ENCODE measurements at places on chromosomes 11 and 22.
A peak's percentile ranks its signal among the peaks of the same experiment; 100 is the strongest.

DNA sequence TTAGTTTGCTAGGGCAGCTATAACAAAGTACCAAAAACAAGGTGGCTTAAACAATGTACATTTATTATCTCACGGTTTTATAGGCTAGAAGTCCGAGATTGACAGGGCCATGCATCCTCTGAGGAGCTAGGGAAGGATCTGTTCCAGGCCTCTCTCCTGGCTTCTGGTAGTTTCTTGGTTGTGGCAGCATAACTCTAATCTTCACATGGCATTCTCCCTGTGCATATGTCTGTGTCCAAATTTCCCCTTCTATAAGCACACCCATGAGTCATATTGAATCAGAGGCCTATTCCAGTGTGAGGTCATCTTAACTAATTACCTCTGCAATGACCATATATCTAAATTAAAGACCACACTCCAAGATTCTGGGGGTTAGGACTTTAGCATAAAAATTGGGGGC is 31.3 kb upstream of the MMP13 start:
- DNase-seq: no peak

- DNase-seq: no peak
Observed at GRCh38 chr22:27783436-27784119, 18.0 kb downstream of the MN1 start.

DNA sequence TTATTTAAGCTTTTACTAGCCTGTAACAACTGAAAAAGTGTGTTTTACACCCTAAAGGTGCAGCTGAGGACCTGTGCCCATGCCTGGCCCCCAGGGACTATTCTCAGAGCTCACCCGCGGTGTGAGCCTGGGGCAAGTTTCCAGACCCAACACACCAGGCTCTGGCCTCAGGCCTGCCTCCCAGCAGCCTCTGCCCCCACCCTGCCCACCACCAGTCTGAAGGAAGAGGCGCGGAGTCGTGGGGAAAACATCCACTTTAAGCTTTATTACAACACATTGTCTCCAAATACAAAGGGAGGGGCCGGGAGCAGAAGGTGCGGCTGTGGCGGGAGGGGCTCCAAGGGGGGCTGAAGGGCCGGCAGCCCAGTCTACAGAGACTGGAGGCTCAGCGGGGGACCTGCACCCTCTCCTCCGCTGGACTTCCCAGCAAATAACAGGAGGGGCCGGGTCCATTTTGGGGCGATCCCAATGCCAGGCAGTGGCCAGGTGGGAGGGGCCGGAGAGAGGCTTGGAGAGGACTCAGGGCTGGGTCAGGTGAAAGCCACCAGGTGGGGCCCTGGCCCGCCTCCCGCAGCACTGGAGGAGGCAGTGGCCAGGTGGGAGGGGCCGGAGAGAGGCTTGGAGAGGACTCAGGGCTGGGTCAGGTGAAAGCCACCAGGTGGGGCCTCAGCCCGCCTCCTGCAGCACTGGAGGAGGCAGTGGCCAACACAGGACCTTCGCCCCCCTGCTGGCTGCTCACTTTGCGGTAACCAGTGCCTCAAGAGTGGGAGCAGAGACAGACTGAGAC is 18.1 kb downstream of the DUSP8 start:
- no peak for DNase-seq

DNA sequence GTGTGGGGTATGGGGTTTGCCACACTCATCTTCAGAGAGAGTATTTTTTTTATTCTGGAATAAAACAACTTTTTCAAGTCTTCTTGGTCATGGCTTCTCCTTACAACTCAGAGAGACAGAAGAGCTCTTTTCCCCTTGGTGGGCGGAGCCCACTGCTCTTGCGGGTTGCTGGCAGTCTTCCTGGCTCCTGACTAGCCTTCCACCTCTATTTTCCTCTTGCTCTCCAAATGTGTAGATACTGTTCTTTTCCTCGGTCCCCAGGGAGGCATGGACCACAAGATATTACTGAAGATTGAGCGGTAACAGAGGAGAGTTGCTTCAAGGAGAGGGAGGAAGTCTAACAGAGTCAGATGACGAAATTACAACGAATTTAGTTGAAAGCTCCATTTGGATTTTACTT is 210.6 kb downstream of the NTM start:
- no peak for DNase-seq

GRCh38 chr22:30296833-30297232 is 7.5 kb upstream of the CASTOR1 start:
- DNase-seq: no peak

- DNase-seq: no peak
Observed at GRCh38 chr11:61053191-61053590, 49.1 kb upstream of the CD5 start.

DNA sequence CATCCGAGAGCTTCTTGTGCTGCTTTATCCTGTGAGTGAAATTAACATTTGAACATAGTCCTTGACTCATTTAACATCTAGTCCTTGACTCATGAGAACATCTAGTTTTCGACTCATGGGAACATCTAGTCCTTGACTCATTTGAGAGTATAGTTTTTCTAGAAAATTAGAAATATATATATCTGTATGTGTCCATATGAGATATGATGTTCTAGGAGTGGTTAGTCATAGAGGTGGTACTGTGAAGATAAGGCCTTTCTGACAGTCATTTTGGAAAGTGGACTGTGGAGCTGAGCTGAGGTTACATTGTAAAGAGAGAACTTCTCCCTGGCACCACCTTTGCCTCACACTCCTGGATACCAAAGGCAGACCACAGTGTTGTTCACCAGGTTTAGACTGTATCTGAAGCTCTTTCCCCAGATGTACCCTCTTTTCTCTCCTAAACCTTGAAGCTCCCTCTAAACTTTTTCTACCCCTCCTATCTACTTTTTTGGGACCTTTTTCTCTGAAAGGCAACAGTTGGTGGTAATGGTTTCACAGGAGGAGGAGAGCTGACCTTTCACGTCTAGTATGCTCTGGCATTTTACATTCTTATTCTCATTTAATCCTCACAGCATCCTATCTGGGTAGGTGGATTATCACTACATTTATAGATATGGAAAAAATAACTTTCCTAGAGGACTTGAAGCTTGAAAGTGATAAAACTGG is 67.2 kb downstream of the PPP2R1B start:
- DNase-seq: no peak

DNA sequence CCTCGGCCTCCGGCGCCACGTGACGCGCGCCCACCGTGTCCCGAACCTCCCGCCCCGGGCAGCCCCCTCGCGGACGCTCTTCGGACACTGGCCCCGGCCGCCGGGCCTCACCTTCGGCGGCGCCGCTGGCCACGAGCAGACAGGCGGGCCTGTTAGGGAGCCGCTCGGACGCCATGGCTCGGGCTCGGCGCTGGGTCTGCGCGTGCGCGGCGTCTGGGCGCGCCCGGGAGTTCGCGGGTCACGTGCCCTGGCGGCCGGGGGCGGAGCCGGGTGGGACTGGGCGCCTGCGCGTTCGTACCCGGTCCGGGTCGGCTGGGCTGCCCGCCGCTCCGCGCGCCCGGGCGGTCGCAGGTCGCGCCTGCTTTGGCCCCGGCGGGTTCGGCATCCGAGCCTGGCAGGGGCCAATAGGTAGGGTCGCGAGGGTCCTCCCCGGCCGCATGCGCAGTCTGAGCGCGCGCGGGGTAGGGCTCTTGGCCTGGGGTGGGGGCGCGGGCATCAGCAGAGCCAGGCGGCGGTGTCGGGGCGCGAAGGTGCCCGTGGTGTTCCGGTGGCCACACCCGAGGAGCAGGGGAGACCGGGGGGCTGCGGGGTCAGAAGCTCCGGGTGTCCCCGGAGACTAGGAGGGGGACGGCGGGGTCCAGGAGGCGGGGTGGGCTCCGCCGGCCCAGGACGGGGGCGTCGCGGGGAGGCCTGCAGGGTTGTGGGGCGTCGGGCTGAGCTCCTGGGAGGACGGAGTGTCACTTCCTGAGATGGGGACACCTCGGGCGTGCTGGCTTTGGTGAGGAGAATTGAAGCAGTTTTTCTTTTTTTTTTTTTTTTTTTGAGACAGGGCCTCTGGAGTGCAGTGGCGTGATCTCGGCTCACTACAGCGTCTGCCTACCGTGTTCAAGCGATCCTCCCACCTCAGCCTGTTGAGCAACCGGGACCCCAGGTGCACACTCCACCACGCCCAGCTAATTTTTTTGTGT is at the start of gene GATD1:
GATD1 (minus strand) TSS at position 200 of the 968 bp plus-strand sequence; CDS start at position 175, 25 bp downstream.
- DNase-seq: peak; percentile 93

GRCh38 chr22:37197451-37198257 is 9.6 kb upstream of the C1QTNF6 start:
- no peak for DNase-seq

GRCh38 chr22:46525389-46526243 is 11.8 kb downstream of the CELSR1 start:
- DNase-seq: no peak

GRCh38 chr22:39459681-39460080 is 2.9 kb downstream of the MGAT3 start:
- no peak for DNase-seq

DNA sequence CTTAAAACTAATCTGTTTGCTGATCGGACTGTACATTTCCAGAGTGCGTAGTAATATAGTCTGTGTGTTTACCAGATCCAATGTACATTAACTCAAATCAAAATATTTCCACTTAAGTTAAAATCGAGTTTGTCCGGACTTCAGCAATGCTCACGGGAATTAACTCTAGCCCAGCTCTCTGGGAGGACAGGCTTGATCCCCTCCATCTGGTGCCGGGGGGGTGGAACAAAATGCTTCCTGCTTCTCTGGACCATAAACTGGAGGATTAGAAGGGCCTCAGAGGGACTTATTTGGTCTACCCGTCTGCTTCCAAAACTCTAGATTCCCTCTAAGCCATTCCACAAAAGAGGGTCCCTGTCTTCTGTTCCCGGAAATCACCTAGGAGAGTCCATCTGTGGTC is 511.2 kb downstream of the BUD13 start:
- DNase-seq: no peak

DNA sequence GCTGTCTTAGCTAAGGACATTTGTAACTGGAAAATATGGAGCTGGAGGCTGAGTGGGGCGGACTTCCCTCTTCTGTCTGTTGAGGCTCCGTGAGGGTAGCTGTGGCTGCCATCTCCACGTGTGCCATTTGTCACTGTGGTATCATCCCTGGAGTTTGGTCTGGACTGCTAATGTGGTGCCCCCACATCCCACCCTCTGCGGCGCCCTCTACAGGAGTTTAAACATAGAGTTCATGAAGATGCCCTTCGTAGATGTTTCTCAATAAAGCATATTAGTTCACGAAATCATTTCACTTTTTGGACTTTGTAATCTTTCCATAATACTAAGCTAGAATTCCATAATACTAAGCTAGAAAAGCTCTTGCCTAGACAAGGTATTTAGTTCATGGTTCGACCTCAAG is 52.4 kb downstream of the TECTA start:
- no peak for DNase-seq

- DNase-seq: no peak
Observed at GRCh38 chr11:30015725-30016412, 961 bp downstream of the KCNA4 start.

DNA sequence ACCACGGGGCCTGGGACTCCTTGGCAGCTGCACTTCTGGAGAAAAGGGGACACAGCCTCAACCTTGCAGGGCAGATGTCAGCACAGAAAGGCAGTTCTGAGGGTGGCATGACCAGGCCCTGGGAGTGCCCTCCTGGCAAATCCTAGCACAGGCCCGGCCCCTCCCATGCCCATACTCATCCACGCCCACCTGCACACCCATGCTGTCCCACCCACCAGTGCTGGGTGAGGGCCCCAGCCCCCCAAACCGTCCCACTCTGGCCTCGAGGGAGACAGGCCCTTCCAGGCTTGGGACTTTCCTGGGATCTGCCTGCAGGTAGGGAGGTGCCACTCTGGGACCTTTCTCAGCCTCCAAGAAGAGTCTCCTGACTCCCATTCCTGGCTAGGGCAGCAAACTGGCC is 10.1 kb downstream of the DUSP8 start:
- DNase-seq: no peak

DNA sequence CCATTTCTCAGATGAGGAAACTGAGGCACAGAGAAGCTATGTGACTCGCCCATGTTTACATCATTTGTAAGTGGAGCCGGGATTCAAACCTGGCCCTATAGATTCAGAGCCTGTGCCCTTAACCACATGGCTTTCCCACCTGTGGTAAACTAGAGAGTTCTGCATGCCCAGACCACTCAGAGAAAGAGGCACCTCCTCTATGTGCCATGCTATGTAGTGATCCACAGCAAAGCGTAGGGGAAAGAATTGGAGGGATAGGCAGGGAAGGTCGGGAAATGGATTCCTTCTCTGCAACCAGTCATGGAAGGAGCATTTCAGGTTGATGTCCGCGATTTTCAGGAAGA is 15.4 kb upstream of the POU2AF2 start:
- DNase-seq: no peak

DNA sequence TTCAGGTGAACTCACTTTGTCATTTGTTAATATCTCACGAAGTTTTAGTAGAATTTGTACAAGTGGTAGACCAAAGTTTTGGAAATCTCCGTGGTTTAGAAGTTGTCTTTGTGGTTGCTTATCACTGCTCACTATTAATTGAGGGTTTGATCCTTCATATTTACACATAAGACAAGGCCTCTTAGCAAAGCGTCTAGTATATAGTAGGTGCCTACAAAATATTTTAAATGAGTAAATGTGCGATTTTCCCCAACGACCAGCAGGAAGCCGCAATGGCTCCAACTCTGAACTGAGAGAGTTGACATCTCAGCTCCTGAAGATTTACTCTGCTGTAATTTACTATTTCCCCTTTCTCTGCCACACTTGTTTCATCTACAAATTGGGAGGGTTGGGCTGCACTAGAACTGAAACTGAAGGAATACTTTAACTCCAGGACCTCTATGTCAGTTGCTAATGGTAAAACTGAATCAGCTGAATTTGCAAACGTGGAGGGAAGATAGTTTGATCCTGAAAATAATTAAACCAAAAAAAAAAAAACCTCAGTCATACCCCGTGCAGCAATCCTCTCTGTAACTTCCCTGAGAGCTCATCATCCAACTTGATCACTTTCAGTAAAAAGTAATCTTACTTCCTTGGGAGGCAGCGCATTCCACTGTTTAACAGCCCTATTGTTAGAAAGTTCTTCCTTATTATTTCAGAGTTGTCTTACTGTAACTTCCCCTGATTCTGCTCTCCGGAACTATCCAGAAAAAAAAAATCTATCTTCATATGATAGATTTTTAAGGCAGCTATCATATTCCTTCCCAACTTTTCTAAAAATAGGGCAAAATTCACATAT is 1.3 kb upstream of the SBF2 start:
- DNase-seq: no peak

DNA sequence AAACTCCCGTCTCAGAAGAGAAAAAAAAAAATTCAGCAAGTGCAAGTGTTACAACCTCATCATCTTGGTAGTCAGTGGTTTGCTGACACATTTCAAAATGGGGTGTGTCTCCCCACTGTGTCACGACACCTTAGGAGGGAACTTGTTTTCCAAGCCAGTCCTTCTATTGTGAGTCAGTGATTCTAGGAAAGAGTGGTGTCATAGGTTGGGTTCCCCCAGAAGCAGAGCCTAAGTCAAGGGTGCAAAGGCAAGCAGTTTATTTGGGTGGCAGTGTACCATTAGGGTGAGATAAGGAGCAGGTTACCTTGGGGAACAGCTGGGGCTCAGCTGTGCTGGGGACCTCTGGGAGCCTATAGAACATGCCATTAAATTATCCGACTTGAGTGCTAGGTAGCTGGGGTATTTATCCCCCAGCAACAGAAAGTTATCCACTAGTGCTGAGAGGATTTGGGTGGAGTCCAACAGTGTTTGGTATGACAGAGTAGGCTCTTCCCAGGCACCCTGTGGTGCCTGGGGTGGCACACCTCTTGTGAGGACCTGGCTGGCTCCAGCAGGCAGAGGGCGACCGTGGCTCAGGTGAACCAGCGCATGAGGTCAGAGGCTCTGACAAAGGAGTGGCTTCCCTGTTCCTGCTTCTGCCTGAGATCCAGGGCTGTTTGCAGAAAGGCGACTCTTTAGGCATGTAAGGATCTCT is 41.7 kb downstream of the KIAA1671 start:
- peak; percentile 36 for DNase-seq
